ENCODE measurements at places on chromosomes 5 and 9.

- no peak for DNase-seq
These were observed 101.8 kb downstream of the CETN3 start for GRCh38 chr5:90307782-90308181.

DNA sequence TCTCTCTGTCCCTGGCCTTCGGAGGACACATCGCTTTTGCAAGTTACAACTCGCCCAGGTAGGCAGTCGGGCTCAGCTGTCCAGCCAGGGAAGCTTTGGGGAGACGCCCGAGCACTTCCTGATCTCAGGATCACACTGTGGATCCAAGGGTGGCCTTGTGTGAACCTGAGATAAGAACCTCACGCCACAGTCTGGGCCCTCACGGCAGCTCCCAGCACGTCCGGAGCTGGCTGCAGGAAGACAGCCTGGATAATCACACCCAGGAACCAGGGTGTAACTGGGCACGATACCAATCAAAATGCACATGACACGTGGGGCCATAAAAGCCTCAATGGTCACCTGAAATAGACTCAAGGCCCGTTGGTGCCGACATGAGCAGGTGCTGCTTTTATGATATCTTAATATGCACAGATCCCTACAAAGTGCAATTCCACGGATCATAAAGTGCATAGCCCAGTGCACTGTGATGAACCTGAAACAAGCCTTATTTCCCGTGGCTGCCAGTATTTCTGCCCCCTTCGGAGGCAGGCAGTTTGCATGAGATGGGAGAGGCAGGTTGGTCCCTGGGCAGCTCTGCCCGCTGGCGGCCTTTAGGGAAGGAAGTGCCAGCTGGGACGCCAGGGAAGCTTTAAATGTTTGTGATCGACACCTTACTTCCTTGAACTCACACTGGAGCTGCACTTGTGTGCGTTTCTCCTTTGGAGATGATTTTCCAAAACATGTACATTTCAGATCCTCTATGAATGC is 14.5 kb downstream of the SLC6A18 start:
- DNase-seq, result no peak

DNA sequence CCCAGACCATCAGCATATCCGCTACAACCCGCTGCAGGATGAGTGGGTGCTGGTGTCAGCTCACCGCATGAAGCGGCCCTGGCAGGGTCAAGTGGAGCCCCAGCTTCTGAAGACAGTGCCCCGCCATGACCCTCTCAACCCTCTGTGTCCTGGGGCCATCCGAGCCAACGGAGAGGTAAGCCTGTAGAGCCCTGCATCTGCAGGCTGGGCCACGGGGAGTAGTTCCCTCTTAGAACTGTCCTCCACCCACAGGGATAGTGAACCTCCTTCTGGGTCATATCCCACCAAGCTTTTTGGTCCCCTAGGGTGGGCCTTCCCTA is 569 bp downstream of the GALT start:
- no peak for DNase-seq

DNA sequence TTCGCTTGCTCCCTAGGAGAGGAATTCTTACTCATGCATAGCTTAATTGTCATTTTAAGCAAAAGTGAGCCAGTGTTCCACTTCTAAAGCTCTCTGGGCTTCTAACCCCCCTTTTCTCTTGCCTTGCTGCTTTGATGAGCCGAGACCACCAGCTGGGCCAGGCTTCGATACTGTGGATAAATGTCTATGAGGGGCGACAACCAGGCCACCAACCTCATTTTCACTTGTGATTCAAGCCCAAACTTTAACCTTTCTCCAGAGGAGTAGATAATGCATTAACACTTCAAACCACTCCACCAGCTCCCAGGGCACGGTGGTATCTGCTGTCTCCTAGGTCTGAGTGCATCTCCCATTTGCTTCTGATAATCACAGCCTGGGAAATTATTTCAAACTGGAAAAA is 205.6 kb downstream of the PSAT1 start:
- DNase-seq, result no peak

DNA sequence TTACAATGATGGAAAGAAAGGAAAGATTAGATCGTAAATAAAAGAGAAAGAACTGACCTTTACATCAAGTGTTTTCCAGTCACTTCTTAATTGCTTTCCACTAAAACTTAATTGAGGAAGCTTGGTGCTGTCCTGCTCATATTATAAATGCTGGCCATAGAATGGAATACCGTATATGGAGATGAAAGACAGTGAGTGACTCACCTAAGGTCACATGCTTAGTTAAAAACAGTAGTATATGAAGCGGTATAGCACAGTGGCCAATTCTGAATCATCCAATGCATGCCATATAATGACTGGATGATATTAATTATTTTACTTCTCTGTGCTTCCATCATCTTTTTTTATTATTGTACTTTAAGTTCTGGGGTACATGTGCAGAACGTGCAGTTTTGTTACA is 482.4 kb upstream of the SGCD start:
- no peak for DNase-seq

DNA sequence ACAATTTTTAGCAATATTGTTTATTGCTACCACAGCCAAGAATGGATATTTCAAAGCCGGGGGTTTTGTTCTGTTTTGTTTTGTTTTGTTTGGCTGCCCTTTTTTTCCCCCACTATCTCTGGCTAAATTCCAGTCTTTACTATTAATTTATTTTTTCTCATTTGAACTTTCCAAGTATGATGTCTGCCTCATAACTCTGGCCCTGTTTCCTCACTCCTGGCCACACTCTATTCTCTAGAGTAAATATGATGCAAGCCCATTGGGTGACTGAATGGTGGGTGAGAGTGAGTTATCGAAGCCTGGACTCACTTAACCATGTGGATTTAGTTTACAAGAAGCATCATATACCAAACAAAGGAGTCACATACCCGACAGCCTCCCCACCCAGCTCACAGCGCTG is 41.9 kb downstream of the WDR36 start:
- no peak for DNase-seq

- no peak for DNase-seq
These were observed 199.8 kb downstream of the PDE4D start for GRCh38 chr5:59693492-59694309.

DNA sequence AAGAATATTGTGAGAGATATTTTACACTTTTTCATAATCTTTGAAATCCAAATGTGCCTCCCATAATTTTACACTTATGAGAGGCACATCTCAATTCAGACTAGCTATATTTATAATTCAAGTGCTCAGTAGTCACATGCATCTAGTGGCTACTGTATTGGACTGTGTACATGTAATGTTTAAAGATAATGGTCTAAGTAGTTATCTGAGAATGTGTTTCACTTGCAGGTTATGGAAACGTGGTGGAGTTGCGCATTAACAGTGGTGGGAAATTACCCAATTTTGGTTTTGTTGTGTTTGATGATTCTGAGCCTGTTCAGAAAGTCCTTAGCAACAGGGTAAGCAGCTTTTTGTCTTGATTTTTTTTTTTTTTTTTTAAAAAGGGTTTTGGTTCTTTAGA is 28.8 kb downstream of the G3BP1 start:
- DNase-seq, result no peak

DNA sequence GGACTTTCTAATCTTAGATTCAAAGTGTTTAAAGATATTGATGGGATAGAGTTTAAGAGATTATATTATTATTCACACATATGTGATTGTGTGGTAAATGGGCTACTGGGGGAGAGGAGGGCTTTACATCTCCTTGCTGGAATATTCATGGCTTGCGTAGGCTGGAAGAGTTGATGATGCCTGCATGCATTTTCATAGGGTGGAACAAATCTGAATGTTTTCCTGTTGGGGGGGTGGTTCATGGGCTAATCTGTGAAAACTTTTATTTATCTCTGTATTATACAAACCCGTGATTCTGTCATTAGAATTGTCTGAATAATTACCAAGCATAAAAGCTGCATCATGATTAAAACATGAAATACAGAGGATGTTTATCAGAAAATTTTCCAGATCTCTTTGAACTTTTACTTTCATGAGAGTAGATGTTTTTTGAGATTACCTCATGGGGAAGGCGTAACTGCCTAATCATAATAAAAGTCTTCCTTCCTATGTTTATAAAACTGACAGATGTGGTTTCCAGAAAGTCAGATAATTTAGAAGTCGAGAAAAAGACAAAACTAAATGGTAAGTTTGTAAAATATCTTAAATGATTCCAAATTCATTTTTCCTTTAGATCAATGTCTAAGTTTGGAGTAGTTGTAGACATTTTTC is 1185.4 kb upstream of the SEMA6A start:
- no peak for DNase-seq

- DNase-seq, result no peak
These were observed 30.3 kb downstream of the IRX4 start for GRCh38 chr5:1852324-1852947.

DNA sequence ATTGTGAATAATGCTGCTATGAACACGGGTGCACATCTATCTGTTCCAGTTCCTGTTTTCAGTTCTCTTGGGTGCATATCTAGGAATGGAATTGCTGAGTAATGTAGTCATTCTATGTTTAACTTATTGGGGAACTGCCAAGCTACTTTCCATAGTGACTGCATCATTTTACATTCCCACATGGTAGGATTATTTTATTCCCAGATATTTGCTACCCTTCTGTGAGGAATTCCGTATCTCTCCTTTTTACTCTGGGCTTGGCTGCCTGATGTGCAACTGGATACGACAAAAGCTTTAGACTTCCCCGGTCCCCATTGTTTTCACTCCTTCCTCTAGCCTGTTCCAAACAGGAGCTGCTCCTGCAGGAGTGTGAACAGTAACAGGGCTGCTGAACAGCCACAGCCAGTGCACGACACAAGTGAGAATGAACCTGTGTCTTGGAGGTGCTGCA is 7.2 kb downstream of the TAS2R1 start:
- DNase-seq, result no peak

DNA sequence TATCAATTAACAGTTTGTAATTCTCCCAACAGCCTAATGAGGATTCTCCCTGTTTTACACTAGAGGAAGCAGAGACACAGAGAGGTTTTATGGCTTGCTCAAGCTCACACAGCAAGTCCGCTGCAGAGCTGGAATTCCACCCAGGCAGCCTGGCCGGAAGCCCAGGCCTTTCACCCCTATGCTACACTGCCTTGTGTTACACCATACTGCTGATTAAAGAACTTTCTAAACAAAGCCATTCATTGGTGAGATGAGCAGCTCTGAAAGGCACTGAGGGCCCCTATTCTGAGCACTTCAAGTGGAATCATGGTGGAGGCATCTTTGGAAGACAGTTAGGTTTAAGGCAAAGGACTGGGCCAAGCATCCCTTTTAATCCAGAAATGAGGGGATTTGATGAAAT is 14.7 kb upstream of the LARP1 start:
- DNase-seq, result no peak

All from activated CD4-positive, alpha-beta T cell treated with anti-CD3 and anti-CD28 coated beads for 1 hour (primary cell).